IMR-90 (cell line): ENCODE measurements at places on chromosomes 13 and 19. TPM values are rescaled to one million over a fixed set of nuclear protein-coding genes. Genes with fewer than 3 reads are reported as not detected.

DNA sequence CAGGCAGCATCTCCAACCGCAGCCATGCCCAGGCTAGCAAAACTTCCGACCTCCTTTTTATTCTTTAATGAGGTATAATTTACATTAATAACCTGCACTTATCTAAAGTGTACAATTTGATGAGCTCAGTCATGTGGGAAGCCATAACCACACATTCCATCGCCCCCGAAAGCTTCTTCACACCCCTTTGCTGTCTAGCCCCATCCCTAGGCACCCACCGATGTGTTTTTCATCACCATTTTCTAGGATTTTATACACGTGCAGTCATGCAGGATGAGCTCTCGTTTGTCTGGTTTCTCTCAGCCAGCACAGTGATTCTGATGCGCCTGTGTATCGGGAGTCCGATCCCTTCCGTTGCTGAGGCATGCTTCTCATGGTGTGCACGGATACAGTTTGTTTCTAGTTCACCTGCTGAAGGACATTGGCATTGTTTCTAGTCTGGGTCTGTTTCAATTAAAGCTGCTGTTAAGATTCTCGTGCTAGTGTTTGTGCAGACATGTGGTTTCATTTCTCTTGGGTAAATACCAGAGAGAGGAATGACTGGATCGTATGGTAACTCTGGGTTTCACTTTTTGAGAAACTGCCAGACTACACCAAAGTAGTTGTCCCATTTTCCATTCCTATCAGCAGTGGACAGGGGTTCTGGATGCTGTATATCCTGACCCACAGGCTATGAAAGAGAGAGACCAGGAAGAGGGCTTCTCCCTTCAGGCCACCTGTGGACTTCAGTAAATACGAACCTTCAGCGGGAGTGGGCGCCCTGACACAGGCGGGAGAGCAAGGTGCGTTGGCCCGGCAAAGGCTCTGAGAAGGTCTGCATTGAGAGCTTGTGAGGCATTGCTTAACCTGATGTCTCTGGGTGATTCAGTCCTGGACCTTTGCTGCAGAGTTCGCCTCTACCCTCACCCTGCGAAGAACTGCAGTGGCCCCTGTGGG lies 4.9 kb downstream of the AP1M1 start:
- DNase-seq = no peak

DNA sequence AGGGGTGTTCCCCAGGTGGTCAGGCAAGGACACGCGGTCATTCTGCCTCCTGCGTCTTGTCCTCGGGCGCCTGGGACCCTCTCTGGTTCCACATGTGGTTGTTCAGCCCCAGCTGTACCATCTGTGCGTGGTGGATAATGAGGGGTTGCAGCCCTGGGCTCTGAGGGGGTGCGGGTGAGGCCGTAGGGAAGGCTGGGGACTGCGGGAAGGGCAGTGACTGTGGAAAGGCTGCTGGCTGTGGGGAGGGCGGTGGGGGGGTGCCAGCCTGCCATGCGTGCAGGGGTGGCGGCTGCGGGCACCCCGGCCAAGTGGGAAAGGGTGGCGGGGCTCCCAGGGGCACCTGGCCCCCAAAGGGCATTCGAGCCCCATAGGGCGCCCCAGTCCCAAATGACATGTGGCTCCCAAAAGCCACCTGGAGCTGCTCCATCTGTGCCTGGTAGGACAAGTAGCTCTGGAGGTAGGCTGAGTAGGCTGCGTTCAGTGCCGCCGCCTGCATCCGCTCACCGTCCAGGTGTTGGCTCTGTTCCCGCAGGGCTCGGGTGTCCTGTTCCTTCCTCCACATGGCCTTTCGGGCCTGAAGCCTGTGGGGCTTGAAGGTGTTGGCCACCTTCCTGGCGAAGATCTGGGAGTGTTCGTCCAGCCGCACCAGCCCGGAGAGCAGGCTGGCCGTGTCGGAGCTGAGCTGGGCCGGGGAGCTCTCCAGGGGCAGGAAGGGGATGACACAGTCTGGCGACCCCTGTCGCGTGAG lies 15.1 kb downstream of the TICAM1 start:
- no peak for DNase-seq

DNA sequence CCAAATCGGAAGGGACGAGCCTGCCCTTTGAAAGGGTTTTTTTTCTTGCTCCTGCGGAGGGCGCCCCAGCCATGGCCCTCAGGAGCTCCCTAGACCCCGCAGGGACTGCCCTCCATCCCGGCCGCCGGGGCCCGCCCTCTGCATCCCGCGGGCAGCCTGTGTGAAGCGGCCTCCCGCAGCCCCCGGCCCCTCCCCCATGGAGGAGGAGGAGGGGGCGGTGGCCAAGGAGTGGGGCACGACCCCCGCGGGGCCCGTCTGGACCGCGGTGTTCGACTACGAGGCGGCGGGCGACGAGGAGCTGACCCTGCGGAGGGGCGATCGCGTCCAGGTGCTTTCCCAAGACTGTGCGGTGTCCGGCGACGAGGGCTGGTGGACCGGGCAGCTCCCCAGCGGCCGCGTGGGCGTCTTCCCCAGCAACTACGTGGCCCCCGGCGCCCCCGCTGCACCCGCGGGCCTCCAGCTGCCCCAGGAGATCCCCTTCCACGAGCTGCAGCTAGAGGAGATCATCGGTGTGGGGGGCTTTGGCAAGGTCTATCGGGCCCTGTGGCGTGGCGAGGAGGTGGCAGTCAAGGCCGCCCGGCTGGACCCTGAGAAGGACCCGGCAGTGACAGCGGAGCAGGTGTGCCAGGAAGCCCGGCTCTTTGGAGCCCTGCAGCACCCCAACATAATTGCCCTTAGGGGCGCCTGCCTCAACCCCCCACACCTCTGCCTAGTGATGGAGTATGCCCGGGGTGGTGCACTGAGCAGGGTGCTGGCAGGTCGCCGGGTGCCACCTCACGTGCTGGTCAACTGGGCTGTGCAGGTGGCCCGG lies 815 bp downstream of the MAP3K10 start:
- DNase-seq = peak; percentile 19

DNA sequence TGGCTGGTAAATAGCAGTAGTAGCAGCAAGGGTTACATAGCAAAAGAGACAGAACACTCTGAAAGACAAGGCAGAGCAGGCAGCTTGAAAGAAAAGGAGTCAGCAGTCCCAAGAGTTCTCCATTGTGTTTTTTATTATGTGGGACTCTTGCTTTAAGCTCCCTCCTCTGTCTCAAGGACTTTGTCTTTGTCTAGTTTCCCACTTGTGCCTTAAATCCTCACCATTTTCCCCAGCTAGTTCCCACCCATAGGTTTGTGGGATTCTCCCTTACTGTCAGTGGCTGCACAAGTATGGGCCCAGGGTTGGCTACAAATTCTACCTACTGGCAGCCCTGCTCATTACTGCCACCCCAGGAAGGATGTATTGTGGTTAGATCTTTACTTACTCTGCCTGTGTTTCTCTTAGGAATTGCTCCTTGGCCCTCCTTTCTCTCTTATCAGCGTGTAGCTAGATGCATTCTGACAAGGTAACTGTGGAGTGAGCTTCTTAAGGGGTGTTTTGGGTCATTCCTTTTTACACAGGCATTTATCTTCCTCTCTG lies 413.4 kb upstream of the PCDH9 start:
- no peak for DNase-seq

GRCh38 chr13:91567485-91568207 lies 169.2 kb downstream of the GPC5 start:
- no peak for DNase-seq

- peak; percentile 10 for DNase-seq
Observed at GRCh38 chr19:35267353-35267817, 1.4 kb upstream of the USF2 start.

DNA sequence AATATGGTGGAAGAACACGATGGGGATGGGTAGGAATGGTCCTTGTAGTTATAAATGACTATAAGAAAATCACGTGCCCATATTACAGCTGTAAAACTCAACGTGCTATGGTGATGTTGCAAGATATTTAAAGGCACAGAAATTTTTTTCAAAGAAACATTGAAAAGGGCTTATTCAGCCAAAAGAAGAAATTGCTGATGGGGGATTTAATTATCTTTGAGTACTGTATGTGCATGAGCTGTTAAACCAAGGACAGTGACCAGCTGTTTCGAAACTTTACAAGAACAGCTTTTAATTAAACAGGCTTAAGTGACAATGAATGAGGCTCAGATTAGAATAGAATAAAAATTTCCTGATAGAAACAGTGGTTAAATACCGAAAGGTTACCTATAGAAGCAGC lies 339.0 kb downstream of the HS6ST3 start:
- DNase-seq = no peak

DNA sequence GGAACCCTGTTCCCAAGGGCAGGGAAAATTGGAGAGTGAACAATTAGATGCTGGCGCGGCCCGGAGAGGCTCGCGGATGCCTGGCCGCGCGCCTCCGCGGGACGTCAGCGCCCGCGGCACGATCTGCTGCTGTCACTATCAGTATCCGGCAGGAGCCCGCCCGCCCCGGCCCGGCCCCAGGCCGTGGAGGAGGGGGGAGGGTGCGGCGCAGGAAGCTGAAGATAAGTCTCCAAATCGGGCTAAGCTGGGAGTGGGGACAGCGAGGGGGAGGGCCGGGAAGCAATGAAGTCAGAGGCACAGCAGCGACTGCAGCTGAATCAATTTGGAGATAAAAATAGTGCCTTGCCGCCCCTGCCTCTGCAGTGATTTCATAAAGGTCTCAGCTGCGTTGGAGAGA lies 441.5 kb upstream of the KLF12 start:
- peak; percentile 33 for DNase-seq

DNA sequence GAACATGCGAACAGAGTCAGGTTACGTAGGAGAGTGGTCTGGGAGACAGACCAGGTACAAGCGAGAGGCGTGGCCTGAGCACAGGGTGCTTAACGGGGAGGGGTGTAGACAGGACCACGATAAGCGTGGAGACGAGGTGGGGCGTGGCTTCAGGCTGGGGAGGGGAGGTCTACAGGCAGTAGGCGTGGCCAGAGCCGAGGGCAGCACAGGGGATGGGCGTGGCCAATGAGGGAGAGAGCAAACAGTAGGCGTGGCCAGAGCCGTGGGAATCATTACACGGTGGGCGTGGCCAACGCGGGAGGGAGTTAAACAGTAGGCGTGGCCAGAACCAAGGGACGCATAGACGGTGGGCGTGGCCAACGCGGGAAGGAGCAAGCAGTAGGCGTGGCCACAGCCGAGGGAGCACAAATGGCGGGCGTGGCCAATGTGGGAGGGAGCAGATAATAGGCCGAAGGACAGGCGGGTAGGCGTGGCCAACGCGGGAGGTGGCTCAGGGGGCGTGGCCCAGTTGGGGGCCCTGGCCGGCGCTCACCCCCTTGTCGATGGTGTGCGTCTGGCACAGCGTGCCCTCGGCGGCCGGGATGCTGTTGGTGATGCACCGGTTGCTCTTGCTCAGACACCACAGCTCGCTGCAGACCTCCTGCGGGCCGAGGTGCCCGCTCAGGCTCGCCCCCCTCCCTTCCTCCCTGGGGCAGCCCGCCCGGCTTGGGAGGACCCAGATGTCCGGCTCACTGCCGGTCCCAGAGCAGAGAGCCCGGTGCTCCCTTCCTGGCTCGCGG lies 15.2 kb upstream of the MYO1F start:
- peak; percentile 95 for DNase-seq

GRCh38 chr13:112819816-112820215 lies 130.0 kb downstream of the ATP11A start:
- DNase-seq = no peak

- no peak for DNase-seq
Observed at GRCh38 chr13:40445557-40445990, 220.9 kb downstream of the FOXO1 start.

Gene FGF9
- total RNA-seq = under 0.01 TPM in 2 replicates

Gene GRK1
- not detected in 2 replicates for total RNA-seq

Gene HCST
- total RNA-seq = not detected in 2 replicates

Gene FFAR1
- total RNA-seq = not detected in 2 replicates
